Hindlimb muscle (tissue), 1 donor: ENCODE measurements at places on chromosomes 6 and 20.

DNA sequence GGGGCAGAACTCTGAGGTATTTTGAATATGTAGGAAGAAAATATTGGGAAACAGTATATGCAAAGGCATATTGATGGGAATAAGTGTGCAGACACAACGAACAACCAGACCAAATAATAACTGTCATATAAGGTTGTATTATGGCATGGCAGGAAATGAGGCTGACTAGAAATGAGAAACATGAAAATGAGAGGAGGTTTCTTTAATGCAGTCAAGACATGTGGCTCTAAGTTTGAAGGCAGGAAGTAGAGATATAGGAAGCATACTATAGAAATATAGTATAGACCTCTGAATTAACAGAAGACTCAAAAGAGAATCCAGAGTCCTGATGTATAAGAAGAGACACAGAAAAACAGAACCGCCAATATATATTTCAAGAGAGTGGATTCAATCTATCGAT lies 459.7 kb upstream of the PTCHD4 start:
- no peak for DNase-seq

DNA sequence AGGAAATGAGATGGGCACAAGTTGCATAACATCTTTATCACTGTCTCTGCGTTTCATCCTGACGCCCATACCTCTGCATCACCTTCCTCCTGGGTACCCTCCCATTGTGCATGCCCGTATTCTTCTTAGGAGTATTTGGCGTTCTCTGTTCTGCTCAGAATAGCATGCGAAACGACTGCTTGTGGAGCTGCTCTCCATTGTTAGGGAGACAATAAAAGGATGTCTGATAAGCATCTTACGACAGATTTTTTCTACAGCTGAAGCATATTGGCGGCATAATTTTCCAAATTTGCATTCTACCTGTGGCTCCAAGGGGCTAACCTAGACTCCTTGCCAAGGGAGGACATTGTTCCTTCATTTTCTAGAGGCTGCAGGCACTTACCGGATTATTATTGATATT lies 118.6 kb downstream of the EDN1 start:
- DNase-seq, result no peak

DNA sequence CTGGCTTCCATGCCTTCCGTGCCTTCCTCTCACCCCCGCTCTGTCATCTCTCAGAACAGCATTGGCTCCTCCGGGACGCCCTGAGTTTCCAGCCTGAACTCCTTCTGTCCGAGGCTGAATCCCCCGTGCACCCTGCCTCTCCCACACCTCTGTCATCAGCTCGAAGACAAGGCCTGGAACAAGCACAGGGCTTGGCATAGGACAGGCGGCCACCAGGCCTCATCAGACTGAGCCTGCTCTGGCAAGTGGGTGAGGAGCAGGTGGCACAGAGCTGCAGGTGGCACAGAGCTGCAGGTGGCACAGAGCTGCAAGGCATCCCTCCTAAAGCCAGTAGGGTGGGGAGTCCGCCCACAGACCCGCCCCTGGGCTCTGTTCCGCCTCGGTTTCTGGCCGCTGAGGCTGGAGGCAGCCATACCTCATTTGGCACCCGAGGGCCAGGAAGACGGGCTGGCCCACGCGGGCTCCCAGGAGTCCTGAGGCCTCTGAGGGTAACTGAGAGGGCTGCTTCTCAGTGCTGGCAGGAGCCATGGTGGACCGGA lies 60.2 kb downstream of the EZR start:
- DNase-seq, result no peak

DNA sequence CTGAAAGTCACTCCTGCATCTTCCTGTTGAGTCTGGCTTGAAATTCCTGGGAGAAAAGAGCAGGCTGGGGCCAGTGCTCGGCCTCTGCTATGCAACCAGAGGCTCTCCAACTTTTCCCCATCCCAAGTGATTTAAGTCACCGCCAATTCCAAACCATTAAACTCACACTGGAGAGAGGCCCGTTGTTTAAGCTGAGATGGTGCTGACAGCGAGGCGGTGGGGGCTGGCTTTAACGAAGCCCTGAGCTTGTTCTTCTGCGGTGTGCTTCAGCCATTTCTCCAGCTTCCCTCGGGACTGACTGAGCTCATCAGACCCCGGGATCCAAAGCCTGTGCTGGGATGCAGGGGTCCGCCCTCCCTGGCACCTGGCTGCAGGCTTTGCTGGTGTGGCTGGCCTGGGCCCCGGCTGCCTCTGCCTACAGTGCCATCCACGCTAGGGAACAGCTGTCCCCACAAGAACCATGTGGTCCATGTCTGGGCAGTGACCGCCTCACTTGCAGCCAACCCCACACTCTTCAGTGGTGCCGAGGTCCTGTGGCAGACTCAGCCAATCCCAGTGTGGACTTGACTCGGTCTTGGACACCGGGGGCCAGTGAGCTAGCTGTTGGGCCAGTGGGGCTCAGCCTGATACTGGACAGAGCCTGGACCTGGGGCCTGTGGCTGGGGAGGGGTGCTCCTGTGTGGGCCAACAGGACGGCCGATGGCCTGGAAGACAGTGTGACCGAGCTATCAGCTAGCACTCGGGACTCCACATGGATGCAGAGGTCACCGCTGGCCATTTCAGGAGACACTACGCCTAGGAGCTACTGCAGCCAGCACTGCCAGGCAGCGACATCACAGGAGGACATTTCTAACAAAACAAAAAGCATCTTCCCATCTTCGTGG lies 21.2 kb downstream of the RAMACL start:
- no peak for DNase-seq

- DNase-seq, result no peak
Observed at GRCh38 chr6:101883505-101883904, 490.0 kb downstream of the GRIK2 start.

GRCh38 chr20:10064611-10065010 lies 29.8 kb downstream of the ANKEF1 start:
- no peak for DNase-seq

DNA sequence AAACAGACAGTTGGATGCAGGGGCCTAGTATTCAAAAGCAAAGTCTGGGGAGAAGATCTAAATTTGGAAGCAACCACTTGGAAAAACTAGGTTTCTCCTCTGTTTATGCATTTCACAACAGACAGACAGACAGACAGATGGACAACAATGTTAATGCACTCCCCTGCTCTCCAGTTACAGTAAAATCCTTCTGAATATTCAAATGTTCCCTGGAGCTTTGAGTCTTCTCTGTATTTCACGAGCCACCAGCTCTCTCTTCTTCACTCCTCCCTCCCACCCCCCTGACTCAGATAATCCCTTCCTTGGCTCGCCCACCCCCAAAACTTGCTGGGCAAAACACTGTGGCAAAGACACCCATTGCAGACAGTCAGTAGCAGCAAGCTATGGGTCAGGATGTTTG lies 129.3 kb upstream of the TOP1 start:
- no peak for DNase-seq

DNA sequence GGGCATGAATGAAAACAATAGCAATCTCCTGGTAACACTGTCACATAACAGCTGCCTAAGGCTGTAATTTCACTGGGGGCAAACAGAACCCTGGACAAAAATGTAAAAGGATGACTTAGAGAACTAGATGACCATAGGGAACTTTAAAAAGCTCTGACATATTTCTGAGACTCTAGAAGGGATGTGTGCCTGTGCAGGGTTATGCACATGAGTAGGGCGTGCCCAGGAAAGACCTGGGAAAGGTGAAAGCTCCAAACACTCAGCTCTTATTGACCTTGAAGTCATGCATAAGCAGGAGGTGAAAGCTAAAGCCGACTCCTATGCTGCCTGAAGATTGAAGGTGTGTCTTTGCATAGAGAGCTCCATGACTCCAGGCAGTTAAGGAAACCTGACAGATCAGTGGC lies 118.4 kb upstream of the BTBD3 start:
- no peak for DNase-seq

- DNase-seq, result no peak
Observed at GRCh38 chr20:46139266-46139889, 21.3 kb downstream of the CD40 start.

DNA sequence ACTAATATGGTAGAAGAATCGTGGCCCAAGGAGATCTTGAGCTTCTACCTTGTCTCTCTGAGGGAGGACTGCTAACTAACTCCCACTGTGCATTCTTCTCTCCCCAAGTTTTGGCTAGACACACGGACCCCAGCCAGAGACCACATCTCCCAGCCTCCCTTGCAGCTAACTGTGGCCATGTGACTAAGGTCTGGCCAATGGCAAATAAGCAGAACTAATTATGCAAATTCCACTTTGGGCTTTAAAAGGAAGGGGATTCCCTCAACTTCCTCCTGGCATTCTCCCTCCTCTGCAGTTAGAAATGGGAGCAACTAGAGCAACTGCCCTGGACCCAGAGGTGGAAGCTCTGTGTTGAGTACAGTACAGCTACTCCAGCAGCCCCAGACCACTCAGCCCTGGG lies 15.4 kb downstream of the BPIFA2 start:
- DNase-seq, result no peak

DNA sequence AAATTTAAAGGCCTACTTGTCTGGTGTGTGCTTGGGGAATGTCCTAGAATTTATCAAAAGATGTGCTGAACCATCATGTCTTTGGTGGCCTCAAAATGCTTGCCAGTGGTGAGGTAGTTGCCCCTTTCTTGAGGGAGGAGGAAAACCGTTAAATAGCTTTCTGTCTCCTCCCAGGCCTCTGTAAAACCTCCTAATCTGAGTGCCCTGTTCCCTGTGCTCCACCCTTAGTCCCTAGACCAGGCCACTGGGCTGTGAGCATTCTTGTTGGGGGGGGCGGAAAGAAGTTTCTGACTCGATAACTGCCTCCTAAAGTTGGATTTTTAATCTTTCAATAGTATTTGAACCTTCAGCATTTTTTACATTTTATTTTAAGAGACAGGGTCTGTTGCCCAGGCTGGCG lies 23.1 kb downstream of the JARID2 start:
- no peak for DNase-seq

GRCh38 chr6:36301781-36302180 lies 31.9 kb downstream of the PNPLA1 start:
- no peak for DNase-seq

- no peak for DNase-seq
Observed at GRCh38 chr20:33460711-33461110, 17.1 kb upstream of the SNTA1 start.

DNA sequence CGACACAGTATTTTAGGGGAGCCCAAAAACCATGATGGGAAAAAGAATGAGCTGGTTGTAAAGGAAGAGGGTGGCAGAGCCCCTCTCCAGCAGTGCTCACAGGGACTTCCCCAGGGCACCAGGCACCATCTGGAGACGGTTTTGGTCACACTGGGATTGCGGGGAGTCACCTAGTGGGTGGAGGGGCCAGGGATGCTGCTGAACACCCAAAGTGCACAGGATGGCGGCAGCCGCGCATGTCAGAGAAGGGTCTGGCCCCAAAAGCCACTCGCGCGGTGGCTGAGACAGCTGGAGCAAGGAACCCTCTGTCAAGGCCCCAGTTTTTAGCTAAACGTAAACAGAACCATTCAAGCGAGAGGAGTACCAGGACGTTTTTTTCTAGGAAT lies 10.8 kb downstream of the CTSZ start:
- no peak for DNase-seq

GRCh38 chr6:127997496-127998164 lies 96.8 kb upstream of the THEMIS start:
- DNase-seq, result no peak

DNA sequence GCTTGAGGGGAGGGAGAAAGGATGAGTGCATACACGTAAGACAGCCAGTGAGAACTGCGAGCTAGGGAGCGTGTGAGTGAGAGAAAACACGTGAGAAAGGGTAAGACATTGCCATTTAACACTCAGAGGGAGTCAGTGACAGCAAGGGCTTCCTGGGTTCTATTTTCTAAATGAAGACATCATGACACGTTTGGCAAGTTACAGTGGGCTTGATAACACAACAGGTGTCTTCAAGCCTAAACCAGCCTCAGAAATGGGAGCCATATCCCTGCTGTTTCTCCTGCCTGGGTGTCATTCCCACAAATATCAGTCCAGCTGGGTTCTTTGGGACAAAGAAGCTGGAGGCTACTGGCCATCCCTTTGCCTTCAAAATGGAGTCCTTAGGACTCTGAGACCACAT lies 16.9 kb upstream of the MOCS1 start:
- DNase-seq, result no peak
